ENCODE measurements at places on chromosomes 7 and 10.

DNA sequence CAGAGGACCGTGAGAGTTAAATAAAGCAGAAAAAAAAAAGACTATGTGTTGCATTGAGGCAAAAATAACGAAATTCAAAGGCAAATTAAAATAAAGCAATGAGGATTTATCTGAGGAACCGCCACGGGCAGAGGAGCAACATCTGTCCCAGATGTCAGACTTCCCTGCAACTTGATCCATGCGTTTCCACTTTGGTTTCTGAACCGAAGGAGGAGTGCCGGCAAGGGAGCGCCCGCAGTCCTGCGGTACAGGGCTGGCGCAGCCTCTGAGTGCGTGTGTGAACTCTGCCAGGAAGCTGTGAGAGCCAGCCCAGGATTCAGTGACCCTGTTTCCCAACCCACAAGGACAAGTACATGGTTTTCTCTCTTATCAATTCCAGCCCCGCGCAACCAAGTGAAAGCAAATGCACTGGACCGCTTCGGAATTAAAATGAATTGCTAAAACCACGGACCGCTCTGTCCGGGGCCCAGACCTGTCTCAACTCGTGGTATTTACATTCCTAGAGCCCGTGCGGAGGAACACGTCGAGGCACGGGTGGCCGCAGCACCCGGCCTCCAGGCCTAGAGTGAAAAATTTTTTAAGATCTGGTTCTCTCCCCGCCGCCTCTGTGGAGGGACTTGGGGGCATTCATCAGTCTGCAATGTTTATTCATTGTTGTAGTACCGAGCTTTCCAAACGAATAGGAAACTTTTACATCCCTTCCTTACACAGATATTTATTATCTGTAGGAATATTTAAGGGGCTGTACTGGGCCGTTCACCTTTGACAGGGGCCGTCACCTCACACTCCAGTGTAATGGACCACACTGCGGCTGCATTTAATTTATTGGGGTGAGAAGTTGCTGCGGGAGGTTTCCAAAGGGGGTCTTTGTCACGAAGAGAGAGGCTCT is 291.5 kb upstream of the NFE2L3 start:
- DNase-seq: peak; percentile 56

GRCh38 chr7:19958309-19958896 is 185.0 kb upstream of the TMEM196 start:
- DNase-seq: peak; percentile 99

- DNase-seq: no peak
These were observed 98.9 kb downstream of the HIP1 start for GRCh38 chr7:75639886-75640190.

GRCh38 chr10:62795100-62795499 is 9.4 kb upstream of the ADO start:
- no peak for DNase-seq

DNA sequence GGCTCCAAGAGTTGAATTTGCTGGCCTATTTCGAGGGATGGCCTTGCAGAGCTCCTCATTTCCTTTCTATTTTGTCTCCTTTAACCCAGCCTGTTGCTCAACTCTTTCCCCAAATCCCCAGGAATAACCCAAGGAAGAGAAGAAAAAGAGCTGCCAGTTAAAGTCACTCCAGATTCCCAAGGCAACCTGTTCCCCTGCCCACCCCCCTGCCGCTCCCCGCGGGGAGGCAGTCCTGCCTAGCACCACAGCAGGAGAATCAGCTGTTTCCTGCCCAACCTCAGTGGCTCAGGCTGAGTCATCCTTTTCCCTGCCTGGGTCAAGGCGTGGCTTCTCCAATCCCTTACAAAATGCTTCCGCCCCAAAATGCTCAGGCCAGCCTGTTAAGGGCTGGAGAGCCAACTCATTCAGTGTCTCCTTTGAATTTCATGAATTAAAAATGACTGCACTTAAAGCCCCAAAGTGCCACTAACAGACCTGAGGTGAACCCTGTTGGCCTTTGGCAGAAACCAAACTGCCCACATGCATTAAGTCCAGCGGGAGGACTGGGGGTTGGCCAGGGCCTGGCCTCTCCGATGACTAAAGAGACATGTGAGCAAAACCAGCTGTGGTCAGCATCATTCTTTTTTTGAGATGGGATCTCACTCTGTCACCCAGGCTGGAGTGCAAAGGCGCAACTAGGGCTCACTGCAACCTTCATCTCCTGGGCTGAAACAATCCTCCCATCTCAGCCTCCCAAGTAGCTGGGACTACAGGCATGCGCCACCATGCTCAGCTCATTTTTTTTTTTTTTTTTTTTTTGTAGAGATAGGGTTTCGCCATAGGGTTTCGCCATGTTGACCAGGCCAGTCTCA is 83.2 kb upstream of the KIF5B start:
- peak; percentile 91 for DNase-seq
